ENCODE measurements at places on chromosomes 2 and 18.

DNA sequence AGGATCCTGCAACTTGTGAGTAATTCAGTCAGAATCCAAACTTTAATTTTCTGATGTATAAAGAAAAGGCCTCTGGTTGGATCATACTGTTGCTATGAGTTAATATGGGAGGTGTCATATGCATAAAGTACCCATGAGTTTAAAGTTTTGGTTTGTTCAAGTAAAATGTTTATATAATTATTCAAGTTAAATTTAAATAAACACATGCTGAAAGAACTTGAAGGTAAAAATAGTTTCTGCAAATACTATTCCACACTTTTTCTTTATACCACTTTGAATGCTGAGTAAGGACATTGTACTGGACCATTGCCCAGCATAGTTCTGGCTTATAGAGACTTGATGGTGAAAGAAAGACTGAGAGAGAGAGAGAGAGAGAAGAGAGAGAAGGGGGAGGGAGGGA is 30.7 kb downstream of the PKP4 start:
- DNase-seq: no peak

- DNase-seq: no peak
These were observed 844 bp upstream of the CPS1 start for GRCh38 chr2:210555555-210555954.

DNA sequence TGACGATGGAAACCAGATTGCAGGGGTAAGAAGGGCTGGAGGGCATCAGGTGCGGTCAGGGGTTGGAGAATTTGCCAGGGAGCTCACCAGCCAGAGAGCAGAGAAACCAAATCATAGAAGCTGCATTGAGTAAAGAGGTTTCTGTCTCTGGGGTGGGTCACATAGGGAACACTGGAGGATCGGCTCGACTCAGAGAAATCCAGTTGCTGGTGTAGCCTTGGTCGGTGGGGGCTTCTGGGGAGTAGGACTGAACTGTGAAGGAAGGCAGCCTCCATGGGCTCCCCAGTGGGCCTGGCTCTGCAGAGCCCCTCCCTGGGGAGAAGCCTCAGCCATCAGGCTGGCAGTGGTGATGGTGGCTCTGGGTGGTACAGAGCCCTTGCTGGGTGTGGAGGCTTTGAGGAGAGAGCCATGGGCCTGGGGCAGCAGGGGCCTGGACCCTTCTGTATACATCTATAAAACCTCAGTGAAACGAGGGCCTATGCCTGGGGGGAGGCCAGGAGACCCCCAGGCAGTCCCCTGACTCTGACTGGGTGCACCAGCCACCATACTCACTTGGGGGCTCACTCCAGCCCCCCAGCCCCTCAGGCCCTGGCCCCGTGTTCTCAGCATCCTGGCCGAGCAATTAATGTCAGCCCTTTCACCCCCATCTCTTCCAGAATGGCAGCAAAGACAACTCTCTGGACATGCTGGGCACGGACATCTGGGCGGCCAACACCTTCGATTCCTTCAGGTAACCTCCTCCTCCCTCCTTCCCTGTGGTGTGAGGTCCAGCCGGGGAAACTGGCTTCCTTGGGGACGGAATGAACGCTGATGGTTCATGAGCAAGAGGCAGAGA is 124.5 kb downstream of the CTIF start:
- DNase-seq: no peak

DNA sequence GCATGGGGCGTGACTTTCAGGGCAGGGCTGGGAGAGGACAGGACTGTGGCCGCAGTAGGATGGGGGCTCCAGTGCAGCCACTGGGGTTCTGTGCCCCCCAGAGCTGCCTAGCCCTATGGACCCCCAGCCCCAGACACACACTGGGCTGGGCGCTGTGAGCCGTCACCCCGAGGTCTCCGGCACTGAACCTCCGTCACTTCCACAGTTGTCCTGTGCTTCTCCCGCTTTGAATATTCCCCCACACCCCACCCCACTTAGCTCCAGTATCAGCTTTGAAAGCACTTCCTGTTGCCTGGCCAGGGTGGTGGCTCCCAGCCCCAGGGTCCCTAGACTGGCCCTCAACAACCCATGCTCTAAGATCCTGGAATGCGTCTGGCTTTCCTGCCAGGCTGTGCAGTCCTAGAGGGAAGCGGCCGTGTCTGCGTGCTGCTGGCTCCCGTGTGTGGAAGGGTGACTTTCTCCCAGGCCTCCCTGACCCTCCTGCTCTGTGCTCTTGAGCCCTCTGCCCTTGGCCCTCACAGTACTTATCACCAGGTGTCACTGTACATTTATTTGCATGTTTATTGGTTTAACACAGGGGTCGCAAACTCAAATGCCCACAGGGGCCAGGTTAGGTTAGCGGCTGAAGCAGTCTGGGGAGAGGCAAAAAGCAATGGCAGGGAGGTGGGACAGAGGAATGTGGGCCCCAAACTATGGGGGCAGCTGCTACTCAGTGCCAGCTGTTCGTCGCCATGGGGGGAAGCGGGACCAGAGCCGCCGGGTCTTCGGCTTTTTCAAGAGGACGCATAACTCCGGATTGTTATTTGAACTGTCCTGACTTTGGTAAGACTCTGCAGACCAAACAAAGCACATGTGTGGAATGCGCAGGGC is 9.9 kb downstream of the OBSL1 start:
- no peak for DNase-seq

GRCh38 chr2:106106622-106107508 is 87.2 kb downstream of the UXS1 start:
- no peak for DNase-seq

GRCh38 chr2:64289737-64290136 is 145.5 kb upstream of the PELI1 start:
- no peak for DNase-seq

DNA sequence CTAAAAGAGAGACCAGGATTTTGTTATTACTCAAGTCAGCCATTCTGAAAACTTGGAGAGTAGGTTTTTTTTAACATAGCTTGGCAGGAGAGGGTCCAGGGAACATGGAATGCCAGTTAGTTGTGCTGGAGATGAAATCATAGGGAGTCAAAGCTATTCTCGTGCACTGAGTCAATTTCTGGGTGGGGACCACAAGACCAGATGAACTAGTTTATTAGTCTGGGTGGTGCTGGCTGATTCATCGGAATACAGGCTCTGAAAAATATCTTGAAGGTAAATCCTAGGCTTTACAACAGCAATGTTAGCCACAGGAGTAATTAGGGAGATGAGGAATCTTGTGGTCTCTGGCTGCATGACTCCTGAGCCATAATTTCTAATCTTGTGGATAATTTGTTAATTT is 921.4 kb downstream of the TRIB2 start:
- no peak for DNase-seq

- no peak for DNase-seq
These were observed 89.3 kb upstream of the TEX51 start for GRCh38 chr2:126809340-126809739.

GRCh38 chr18:51250458-51251024 is 53.1 kb upstream of the MEX3C start:
- DNase-seq: no peak

DNA sequence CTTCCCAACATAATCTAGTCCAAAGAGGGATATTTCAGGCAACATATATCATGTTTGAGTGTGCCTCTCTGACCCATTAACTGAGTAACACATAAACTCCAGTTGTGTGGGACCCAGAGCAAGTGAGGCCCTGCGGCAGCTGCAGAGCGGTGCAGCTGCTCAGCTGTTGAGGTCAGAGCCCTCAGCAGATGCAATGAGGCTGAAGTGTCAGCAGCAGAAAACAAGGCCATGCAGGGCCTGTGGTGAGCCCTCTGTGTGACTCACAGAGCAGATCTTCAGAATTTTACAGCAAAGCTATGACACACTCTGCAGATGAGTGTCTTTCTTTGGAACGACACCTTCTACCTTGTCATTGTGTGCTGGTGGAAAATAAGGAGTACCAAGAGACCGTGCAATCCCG is 168.5 kb downstream of the CBLN2 start:
- DNase-seq: no peak

- no peak for DNase-seq
These were observed 670.3 kb upstream of the HS6ST1 start for GRCh38 chr2:128988967-128989366.

DNA sequence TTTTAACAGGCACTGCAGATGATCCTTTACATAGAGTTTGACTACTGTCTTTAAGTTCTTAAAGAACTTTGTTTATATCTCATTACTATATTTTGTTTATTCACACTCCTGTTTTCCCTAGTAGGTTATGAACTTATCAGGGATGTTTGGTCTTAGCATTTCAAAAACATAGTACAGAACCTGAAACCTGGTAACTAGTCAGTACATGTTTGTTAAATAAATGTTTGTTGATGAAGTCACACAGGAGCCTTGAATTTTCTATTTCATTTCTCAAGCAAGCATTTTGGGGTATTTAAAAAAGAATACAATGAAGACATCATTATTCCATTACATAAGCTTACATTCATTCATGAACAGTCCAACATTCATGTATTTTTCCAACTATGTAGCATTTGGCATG is 280.3 kb upstream of the ZSWIM2 start:
- no peak for DNase-seq

- DNase-seq: no peak
These were observed 74.9 kb downstream of the ATL2 start for GRCh38 chr2:38301969-38302702.

- DNase-seq: no peak
These were observed 48.0 kb downstream of the ARHGAP15 start for GRCh38 chr2:143177096-143177786.

GRCh38 chr2:68031542-68032160 is 31.2 kb downstream of the C1D start:
- peak; percentile 34 for DNase-seq

GRCh38 chr18:11883153-11883552 is 25.0 kb downstream of the MPPE1 start:
- DNase-seq: peak; percentile 95

DNA sequence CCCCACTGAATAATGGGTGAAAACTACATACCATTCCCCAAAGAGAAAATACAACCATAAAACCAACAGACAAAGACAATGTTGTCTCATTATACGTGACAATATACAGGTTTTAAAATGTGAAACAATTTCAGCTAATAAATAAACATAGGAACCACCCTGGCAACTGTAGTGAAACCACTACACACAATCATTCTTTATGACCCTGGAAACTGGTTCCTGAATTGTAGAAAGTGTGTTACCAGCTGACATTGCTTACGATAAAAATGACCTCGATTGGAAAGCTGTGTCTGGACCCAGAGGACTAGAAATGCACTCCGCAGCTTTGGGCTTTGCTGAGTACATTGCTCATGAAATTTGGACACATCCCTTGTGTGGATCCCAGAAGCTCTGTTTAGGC is 73.9 kb upstream of the LPIN2 start:
- peak; percentile 8 for DNase-seq

- DNase-seq: peak; percentile 85
These were observed at the start of gene CNNM4 for GRCh38 chr2:96760036-96760985. CNNM4 (plus strand) TSS chr2:96760902; CDS start chr2:96761000, 98 bp downstream.
